ENCODE measurements at places on chromosomes 6 and 20.

- no peak for DNase-seq
These were observed 88.8 kb downstream of the TAF4 start for GRCh38 chr20:61976644-61977418.

DNA sequence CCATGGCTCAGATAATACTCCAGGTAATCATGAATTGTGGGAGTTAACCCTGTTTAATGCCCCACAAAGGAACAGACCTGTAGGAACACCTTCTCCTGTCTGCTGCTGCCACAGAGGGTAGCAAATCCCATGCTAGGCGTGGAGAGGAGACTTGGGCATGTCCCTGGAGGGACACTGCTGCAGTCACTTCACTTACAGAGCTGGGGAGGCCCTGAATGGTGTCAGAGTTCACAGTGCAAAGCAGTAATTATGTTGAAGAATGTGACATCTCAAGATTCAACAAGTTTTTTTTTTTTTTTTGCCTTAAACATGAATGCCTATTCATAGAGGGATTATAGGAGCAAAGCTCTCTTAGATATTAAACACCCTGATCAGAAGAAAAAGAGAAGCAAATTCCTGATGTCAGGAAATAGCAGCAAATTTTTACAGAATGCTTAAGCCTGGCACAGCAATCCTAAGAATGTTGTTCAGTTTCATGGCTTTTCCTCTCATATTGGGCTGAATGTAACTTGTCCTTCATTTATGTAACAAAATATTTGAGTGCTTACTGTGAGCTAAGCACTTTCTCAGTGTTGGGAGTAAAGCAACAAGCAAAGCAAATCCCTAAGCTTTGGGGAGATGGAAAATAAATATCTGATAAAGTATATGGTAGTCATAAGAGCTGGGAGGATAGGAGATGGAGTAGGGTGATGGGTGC lies 45.0 kb downstream of the CARMIL1 start:
- no peak for DNase-seq

DNA sequence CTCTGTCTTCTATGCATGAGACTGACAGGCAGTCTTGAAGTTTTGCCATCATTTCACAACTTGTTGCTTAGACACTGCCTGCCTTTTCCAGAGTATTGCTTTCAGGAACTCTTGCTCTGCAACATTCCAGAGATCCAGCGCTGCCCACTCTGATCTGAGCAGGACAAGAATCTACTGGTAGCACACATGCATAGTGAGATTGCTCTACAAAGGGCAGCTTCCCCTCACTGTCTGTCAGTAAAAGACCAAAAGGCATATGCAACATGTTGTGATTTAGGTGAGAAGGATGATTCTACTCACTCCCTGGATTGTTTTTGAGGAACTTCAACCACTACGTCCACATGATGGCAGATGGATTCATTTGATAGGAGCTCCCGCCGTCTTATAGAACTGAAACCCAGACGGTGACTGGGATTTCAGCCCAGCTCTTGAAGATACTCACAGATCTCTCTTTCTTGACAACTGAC lies 259.1 kb downstream of the ARID1B start:
- peak; percentile 54 for DNase-seq

DNA sequence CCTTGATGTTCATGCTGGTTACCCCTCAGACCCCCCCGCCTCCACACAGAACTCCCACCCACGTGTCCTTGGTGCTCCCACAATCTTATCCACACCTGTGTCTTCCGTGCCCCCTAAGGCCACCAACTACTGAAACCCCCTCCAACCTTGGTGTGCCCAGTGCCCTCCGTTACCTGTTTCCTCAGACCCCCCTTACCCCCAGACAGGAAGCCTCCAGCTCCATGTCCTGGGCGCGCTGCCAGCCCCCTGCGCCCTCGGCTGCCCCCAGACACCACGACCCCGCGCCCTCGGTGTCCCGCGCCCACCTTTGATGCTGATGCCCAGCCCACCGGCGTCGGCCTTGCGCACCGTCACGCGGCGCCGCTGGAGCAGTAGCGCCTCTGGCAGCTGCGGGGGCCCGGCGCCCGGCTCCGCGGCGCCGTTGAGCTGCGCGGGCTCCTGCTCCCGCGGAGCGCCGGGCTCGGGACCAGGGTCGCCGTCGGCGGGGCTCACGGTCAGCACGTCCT lies 504 bp downstream of the SNTA1 start:
- DNase-seq: no peak

DNA sequence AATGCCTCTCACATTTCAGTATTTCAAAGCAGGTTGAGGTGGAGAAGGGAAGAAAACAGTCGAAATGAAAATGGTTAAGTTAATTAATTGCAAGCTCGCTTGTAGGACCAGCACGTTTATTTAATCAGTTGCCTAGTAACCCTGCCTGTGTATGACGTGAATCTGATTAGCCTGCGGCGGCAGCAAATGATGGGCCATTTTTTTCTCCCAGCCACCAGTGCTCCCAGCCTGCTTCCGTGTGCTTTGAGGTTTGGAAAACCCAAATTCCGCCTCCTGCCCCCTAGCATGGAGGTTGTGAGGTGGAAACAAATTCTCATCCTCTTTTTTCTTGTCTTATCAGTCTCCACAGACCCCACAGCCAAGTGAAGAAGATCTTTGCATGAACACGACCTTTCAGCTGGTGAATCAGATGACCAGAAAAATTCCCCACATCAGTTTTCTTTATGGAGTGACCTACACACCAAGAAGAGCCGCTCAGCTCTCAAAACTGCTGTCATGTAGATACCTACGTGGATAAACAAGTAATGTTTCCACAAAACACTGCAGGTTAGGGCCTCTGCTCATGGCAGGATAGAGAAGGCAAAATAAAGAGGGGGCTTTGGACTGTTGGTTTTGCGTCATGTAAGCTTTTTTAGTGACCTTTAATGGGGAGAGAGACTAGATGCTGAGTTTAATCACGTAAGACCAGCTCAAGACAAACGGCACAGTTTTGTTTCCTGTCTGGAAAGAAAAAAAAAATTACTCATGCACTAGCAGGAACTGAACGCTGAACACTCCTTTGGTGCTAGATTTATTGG lies 572.9 kb upstream of the NOX3 start:
- DNase-seq: no peak

DNA sequence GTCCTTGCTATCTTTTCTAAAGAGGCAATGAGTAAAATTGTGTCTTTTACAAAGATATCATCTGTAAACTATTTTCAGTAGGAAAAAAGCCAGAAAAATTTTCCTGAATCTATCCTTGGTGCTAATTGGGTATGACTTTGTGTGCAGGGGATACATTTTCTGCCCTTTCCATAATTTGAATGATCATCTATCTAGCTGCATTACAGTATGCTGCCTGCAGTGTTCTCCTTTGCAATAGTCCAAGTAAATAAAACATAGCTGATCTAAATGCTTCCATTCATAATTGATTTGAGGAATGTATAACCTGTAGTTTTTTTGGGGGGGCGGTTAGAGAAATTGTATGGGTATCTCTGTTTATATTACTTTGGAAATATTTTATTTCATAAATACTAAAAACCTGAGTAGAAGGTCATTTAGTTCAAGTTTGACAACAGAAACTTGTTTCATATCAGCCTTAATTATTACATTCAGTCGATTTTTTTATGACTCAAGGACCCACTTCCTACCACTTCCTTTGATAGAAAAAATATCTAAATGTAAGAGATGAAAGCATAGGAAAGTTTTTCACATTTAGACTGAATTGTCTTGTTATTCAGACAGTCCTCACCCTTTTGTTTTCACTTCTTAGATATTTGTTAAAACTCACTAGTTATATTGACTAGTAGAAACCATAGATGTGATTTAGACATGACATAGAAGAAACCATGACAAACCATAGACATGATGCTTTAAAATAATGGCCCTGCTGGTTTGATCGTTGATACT lies 75.3 kb downstream of the AIG1 start:
- no peak for DNase-seq

GRCh38 chr20:63048516-63049190 lies 41.9 kb upstream of the BHLHE23 start:
- no peak for DNase-seq

GRCh38 chr20:34871966-34872621 lies 562 bp downstream of the GGT7 start:
- no peak for DNase-seq

DNA sequence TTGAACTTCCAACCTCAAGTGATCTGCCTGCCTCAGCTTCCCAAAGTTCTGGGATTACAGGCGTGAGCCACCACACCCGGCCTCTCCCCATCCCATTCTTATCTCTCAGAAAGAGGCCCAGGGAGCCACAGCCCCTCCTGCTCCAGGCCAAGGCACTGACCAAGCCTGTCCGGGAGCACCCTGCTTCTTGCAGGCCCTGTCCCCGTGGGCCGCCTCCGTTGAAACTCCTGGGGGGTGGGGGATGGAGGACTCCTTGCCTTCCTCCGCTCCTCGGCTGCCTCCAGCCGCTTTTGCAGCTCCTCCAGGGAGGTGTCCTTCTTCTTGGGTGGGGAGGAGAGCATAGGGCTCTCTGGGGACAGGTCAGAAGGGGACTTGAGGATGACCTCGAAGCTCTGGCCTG lies 9.7 kb downstream of the STMN3 start:
- DNase-seq: no peak

GRCh38 chr6:45537539-45537938 lies 159.8 kb upstream of the SUPT3H start:
- no peak for DNase-seq

DNA sequence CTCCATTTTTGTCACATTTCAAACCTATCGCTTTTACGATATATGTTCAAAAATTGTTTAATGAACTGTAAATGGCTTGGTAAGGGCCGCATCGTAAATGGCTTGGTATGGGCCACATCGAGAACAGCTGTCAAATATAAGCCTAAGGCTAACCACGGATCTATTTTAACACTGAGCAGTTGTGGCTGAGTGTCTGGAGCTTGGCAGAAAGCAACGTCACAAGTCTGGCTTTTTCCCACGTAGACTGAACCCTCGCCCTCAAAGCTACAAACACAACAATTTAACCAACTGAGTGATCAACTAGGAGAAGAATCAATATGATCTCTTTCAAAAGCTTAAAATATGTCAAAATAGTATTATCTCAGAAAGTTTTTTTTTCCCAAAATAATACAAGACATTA lies 71.4 kb upstream of the PRSS16 start:
- DNase-seq: peak; percentile 71

DNA sequence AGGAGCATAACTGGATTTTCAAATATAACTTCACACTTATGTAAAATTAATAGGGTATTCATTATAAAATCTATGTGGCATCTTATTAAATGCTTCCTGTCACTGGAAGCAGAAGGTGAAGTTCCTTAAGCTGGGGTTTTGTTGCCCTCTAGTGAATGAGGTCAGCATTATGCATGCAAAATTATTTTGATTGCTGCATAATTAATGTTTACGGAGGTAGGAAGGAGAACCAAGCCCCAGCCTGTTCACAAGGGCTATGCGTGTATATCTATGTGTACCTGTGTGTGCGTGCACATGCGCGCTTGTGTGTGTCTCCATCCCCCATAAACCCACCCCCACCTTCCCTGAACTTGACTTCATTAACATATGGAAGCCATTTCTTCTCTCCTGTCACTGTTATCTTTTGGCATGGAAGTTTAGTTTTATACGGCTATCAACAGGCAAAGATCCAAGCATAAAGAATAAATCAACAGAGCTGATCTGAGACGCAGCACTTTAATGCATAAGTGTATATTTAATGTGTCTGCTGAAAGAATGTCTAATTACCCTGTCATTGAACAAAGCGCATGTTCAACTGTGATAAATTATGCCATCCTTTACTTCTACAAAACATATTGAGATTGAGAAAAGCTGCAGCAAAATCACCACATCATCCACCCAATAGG lies 90.2 kb upstream of the CDH4 start:
- no peak for DNase-seq

DNA sequence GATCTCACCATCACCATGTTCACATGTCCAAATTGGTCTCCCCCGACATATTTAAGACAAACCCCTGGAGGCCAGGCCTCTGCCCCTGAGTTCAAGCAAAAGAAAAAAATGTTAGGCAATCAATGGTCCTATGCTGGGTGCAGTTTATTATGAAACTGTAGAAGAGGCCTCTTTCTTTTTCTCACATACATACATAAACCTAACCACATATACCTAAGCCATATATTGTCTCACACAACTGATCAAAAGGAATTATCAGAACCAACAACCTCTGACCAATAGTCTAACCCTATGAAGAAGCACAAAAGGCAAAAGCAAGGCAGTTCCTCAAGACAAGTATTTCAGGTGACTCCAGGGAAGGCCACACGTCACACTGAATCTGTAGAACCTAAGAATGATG lies 49.9 kb downstream of the ILRUN start:
- DNase-seq: no peak

DNA sequence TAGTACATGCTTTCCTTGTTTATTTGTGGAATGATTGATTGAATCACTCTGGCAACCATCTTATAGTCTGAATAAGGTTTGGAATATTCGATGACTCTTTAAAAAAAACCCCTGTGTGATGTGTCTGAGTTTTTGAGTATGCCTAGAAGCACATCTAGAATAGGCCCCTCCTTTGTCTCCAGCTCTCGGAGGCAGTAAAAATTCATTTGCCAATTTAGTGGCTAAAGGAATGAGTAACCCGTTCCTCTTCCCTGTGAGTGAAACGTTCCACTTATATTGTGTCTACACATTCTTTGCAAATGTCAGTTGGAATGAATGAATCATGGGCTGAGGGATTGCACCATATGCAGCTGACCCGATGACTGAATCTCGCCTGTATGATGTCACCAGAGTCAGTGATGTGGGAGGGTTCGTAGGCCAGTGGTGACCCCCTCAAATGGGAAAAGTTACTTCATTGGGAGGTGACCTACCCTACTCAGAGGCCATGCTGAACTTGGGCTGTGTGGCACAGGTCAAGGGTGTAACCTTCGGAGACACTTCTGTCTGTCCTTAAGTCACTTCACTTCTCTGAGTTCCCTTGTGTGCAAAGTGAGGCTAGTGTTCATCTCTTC lies 21.6 kb downstream of the MOCS3 start:
- DNase-seq: peak; percentile 96

GRCh38 chr6:27294409-27294808 lies 17.7 kb downstream of the POM121L2 start:
- DNase-seq: no peak

DNA sequence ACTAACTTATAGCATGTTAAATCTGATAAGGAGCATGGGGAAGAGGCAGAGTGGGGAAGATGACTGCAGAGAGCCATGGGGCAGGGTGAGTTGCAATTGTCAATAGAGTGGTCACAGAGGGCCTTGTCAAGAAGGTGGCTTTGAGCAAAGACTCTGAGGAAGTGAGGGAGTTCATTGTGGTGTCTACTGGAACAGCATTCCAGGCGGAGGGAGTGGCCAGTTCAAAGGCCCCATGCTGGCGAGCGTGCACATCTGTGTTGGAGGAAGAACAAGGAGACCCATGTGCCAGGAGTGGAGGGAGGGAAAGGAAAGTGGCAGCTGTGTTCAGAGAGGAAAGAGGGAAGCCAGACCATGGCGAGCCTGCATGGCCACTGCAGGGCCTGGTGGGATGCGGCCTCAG lies 15.8 kb upstream of the GPR6 start:
- DNase-seq: no peak

- no peak for DNase-seq
These were observed 134.6 kb upstream of the SNX9 start for GRCh38 chr6:157688275-157688959.

DNA sequence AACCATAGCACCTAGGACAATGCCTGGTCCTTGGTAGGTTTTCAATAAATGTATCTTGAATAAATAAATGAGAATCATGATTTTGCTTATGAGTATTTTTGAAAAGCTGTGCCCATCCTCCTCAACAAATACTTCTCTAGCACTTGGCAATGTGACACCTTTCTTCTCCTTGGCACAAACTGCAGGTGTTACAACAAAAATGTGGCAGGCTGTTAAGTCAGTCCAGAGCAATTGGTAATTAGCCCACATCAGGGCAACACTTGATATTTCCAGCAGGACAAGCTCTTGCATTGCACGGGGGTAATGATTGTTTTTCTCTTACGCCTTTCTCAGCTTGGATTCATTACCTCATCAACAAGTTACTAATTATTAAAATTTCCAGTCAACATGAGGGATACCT lies 31.6 kb upstream of the SNX9 start:
- no peak for DNase-seq
